ENCODE measurements at places on chromosomes 4 and X.
A peak's percentile ranks its signal among the peaks of the same experiment; 100 is the strongest.

DNA sequence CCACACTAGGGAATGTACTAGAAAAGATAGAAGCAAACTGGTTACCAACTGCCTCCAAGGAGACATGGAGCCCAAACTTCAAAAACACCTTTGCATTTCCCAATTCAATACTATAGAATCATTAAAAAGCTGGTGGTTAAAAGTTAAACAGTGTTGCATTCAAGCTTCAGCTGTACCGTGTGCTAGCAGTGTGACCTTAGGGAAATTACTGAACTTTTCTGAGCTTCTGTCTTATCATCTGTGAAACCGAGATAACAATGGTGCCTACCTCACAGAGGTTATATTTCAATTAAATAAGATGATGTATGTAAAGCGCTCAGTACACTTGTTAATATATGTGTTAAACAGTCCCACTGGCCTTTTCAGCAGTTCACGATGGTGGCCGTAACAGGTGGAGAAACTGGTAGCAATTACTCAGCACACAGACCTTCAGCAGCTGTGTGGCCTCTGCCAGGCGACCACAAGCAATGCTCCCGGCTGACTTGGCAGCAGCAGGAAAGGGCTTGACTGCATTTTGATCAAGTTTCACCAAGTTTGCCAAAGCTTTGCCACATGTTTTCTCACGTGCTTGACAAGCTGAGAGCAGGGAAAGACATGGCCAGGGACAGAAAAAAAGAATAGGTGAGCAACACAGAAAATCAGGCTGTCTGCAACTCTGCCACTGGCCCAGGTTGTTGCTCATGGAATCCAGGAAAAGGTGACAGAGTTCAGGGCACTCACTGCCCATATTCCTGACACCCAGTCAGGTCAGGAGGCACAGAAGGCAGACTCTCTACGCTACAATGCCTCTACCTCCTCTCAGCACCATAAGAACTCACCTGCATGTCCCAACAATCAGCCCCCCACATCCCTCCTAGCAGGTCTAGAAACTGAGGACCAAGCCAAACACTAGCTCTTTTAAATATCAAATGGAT is 72.1 kb downstream of the PARM1 start:
- no peaks in the 10 kb centered on the region for H3K36me3 ChIP-seq
- DNase-seq = no peak
- no peaks in the 10 kb centered on the region for H3K4me1 ChIP-seq

DNA sequence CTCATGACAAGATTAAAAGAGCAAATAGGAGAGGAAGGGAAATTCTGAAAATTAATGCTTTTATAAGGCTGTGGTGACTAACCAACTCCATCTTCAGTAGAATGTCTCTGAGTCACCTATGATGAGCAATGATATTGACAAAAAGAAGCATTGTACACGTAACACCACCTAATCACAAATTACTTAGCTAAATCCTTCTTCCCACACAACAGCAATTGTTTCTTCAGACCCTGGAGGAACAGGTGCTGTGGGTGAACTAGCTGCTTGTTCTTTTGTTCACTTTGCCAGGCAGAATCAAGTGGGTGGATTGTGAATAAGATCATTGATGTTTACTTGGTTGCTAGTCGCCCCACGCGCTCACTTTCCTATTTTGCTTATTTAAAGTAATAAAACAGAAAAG is 315.5 kb downstream of the CAMK2D start:
- H3K4me1 ChIP-seq = no peaks in the 10 kb centered on the region
- H3K36me3 ChIP-seq = no peaks in the 10 kb centered on the region
- H3K27ac ChIP-seq = no peak overlapping the region
- no peaks in the 10 kb centered on the region for H3K27me3 ChIP-seq
- H3K4me3 ChIP-seq = no peak overlapping the region

- peak overlapping the region; percentile 10 for H3K27ac ChIP-seq
- no peaks in the 10 kb centered on the region for H3K36me3 ChIP-seq
- H3K4me1 ChIP-seq = peaks cover 38% of the 10 kb centered on the region
- peak overlapping the region; percentile 64 for H3K4me3 ChIP-seq
Measured at GRCh38 chr4:121156822-121157769, 7.0 kb downstream of the TNIP3 start.

GRCh38 chrX:14529290-14529989 is at the start of gene GLRA2:
GLRA2 (plus strand) TSS chrX:14529536; CDS start chrX:14530058, 522 bp downstream.
- DNase-seq = no peak
- no peak within 1 kb of the TSS for H3K4me3 ChIP-seq
- no peak within 1 kb of the TSS for H3K27ac ChIP-seq

DNA sequence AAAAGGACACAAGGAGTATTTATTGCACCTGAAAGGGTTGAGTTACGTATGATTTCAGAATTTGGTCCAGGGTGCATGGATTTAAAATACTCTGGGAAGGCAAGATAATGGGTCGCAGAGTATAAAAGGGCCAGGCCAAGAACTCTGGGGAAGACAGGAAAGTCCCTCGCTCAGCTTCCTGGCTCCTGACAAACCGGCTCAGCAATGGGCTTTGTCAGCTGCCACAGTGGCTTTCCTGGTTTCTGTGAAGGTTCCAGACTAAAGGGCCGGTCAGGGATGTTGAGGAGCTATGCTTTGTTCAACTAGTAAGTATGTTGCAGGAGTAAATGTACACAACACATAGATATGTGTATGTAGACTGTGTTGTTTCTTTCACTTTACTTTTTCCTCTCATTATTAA is 154.4 kb upstream of the ETNPPL start:
- DNase-seq = no peak
- H3K4me1 ChIP-seq = no peaks in the 10 kb centered on the region
- no peak overlapping the region for H3K4me3 ChIP-seq
- H3K27ac ChIP-seq = no peak overlapping the region
- no peaks in the 10 kb centered on the region for H3K27me3 ChIP-seq

GRCh38 chr4:83149865-83150652 is 35.5 kb upstream of the PLAC8 start:
- no peak overlapping the region for H3K4me3 ChIP-seq
- no peak overlapping the region for H3K27ac ChIP-seq
- peaks cover 3% of the 10 kb centered on the region for H3K4me1 ChIP-seq
- DNase-seq = no peak
- no peaks in the 10 kb centered on the region for H3K36me3 ChIP-seq

DNA sequence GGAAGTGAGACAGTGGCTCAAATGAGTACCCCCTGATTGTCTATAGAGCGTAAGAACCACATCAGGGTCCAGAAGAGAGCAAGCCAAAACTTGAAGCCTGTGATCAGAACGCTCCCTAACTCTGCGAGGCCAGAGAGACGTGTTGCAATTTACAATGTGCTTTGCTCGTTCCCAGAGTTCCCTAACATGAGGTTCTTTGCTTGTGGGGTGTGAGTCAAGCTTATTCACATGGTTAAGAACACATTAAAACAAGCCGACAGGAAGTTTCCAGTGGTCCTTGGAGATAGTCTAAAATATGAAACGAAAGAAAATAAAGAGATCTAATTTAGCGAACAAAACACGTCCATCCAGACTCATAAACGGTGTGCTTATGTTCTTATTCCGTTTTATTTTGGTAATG is 702.3 kb downstream of the TRIML1 start:
- H3K27ac ChIP-seq = no peak overlapping the region
- no peak for DNase-seq
- no peaks in the 10 kb centered on the region for H3K27me3 ChIP-seq

- H3K4me3 ChIP-seq = no peak overlapping the region
- H3K4me1 ChIP-seq = peaks cover 3% of the 10 kb centered on the region
- H3K27me3 ChIP-seq = peaks cover 11% of the 10 kb centered on the region
- DNase-seq = no peak
Measured at GRCh38 chr4:174122705-174123104, 160.8 kb downstream of the FBXO8 start.

- H3K4me3 ChIP-seq = no peak overlapping the region
- no peaks in the 10 kb centered on the region for H3K36me3 ChIP-seq
- no peaks in the 10 kb centered on the region for H3K27me3 ChIP-seq
- H3K27ac ChIP-seq = no peak overlapping the region
Measured at GRCh38 chr4:106629268-106629625, 260.7 kb upstream of the GIMD1 start.

GRCh38 chr4:127048376-127049044 is 584.2 kb upstream of the INTU start:
- H3K36me3 ChIP-seq = no peaks in the 10 kb centered on the region
- H3K4me1 ChIP-seq = no peaks in the 10 kb centered on the region
- no peak for DNase-seq
- H3K27me3 ChIP-seq = no peaks in the 10 kb centered on the region
- no peak overlapping the region for H3K4me3 ChIP-seq

DNA sequence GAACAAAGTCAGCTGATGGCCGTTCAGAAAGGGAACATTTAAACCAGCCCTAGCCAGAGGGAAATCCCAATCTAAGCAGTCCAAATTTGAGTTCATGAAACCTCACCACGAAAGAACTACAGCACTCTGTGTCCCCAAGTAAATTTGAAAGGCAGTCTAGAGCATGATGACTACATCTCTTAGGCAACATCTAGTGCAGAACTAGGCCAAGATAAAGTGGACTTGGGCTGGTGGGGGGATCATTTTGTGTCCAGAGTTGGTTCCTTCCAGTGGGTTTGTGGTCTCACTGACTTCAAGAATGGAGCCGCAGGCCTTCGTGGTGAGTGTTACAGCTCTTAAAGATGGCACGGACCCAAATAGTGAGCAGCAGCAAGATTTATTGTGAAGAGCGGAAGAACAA is 64.9 kb downstream of the KLHL4 start:
- no peaks in the 10 kb centered on the region for H3K36me3 ChIP-seq
- no peaks in the 10 kb centered on the region for H3K27me3 ChIP-seq
- H3K4me1 ChIP-seq = no peaks in the 10 kb centered on the region
- H3K27ac ChIP-seq = no peak overlapping the region
- no peak for DNase-seq

DNA sequence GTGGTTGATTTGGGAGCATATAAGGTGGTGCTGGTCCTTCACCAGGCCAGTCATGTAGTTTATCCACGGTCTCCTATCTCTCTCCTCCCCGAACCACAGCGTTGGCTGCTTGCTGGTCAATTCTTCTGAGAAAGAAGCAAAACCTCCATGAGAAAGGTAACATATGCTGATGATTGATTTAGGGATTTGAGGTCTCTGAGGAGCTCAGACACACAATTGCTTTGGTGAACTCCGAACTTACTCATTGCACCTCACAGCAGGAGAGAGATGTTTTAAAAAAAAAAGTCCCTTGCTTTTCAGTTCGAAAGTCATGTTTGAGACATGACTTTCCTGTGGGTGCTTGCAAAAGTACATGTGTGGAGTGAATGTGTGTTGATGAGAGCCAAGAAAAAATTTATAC is 100.2 kb downstream of the TSPAN7 start:
- no peak for DNase-seq
- H3K27ac ChIP-seq = no peak overlapping the region
- H3K27me3 ChIP-seq = no peaks in the 10 kb centered on the region

- H3K27ac ChIP-seq = no peak within 1 kb of the TSS
- H3K4me3 ChIP-seq = peak within 1 kb of the TSS; percentile 26
- no peaks in the 10 kb centered on the region for H3K36me3 ChIP-seq
- peaks cover 16% of the 10 kb centered on the region for H3K4me1 ChIP-seq
- no peak for DNase-seq
Measured at GRCh38 chr4:72568959-72569718, at the start of gene ADAMTS3. ADAMTS3 (minus strand) TSS chr4:72569221; CDS start chr4:72568762, 459 bp downstream.

- H3K4me3 ChIP-seq = no peak overlapping the region
- H3K36me3 ChIP-seq = peaks cover 15% of the 10 kb centered on the region
- H3K4me1 ChIP-seq = no peaks in the 10 kb centered on the region
- H3K27me3 ChIP-seq = no peaks in the 10 kb centered on the region
- H3K27ac ChIP-seq = no peak overlapping the region
- no peak for DNase-seq
Measured at GRCh38 chrX:9701790-9702189, 63.9 kb downstream of the GPR143 start.

DNA sequence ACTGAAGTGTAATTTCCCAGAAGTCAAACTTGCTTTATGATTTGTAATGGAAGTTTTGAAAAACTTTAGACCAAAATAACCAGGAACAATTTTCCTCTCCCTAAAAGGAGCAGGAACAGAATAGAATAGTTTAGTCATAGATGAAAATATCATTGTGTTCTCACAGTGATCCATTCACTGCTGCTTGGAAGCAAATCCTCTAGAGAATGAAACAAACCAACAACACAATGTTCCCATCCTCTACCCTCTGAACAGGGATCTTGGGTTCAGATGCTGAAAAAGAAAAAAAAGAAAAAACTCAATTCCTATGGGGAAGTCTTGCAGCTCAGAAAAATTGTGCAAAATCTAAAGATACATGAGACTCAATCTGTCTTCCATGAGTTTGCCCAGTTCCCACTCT is 12.2 kb downstream of the DSPP start:
- no peaks in the 10 kb centered on the region for H3K36me3 ChIP-seq
- H3K4me1 ChIP-seq = no peaks in the 10 kb centered on the region
- H3K27me3 ChIP-seq = no peaks in the 10 kb centered on the region

DNA sequence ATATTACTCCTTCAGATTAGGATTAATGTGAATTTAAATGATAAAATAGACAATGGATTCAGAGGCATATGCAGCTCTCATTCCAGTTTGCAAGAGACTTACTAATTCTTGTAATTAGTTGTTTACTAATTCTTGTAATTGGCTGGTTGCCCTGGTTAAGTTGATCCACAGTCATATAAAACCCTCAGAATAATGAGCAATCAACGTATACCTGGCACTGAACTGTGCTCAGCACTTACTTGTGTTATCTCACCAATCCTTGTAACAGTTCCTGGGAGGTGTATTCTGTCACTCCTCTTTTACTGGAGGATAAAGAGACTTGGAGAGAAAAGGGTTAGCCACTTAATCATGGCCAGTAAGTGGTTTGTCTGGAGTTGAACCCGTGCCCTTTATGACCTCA is 10.5 kb downstream of the HERC5 start:
- H3K27me3 ChIP-seq = no peaks in the 10 kb centered on the region
- DNase-seq = no peak
- peaks cover 35% of the 10 kb centered on the region for H3K36me3 ChIP-seq
- H3K4me3 ChIP-seq = no peak overlapping the region
- H3K27ac ChIP-seq = no peak overlapping the region

DNA sequence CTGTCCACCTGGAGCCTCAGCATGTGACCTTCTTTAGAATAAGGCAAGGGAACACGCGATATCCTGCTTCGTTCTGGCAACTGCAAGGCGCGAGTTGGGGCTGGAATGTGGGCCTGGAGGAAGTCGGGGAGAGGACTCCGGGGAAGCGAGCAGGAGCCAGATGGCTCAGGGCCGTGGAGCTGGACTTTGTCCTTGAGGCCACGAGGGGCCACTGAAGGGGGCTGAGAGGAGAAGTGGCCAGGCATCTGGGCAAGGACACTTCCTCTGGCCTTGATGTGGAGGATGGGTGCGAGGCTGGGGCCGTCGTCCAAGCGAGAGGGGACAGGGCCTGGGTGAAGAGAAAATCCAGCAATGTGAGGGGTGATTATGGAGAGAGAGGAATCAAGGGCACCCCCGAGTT is 12.2 kb upstream of the DUSP9 start:
- H3K27me3 ChIP-seq = no peaks in the 10 kb centered on the region
- no peak overlapping the region for H3K27ac ChIP-seq
- no peak overlapping the region for H3K4me3 ChIP-seq
- no peaks in the 10 kb centered on the region for H3K36me3 ChIP-seq
- DNase-seq = no peak
- H3K4me1 ChIP-seq = no peaks in the 10 kb centered on the region

All from CD4-positive, alpha-beta T cell (primary cell).